ENCODE measurements at places on chromosomes 2 and 18.

DNA sequence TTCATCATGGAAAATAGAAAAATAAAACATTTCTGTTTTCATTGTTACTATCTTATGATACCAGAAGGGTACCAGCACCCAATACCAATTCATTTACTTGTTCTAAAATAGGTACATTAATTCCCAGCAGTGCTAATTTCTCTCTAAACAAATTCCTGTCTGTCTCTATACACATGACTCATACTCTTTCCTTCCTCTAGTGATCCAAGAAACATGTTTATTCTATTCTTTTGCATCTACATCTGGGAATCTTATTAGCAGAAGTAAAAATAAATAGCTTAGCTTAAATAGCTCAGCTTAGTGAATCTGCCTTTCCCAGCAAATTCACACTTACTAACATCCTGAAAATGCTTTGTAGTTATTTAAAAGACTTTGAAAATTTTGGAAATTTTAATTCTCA lies 84.5 kb upstream of the MAPRE2 start:
- DNase-seq, result no peak
- H3K27ac ChIP-seq, result no peak overlapping the region
- H3K27me3 ChIP-seq, result no peaks in the 10 kb centered on the region
- no peaks in the 10 kb centered on the region for H3K4me1 ChIP-seq

DNA sequence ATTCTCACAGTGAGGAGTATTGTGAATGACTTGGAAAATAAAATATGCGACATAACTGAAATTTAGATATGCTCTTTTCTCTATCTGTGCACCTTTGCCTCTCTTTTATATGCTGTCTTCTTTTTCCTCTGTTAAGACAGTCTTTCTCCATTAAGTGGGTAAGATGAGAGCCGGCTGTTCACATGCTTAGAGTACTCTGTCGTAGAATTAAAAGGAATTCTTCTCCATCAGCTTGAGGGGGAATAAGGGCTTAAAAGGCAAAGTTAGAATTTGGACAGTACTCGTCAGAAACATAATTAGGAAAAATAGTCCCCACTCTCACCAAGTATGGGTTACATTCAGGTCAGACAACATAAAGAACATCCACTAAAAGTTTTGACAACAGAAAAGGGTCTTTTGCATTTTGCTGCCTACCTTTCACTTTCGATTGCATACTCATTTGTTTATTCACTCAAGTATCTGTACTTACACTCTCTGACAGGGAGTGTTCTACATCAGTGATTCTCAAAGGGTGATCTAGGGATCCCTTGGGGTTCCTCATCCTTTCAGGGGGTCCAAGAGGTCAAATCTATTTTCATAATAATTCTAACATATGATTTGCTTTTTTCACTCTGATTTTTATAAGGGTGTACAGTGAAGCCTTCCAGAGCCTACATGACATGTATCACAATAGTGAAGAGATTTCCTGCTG lies 48.0 kb downstream of the ARHGAP15 start:
- H3K4me1 ChIP-seq, result peaks cover 3% of the 10 kb centered on the region
- no peak for DNase-seq
- no peak overlapping the region for H3K27ac ChIP-seq
- no peak overlapping the region for H3K4me3 ChIP-seq
- H3K27me3 ChIP-seq, result peaks cover 2% of the 10 kb centered on the region

DNA sequence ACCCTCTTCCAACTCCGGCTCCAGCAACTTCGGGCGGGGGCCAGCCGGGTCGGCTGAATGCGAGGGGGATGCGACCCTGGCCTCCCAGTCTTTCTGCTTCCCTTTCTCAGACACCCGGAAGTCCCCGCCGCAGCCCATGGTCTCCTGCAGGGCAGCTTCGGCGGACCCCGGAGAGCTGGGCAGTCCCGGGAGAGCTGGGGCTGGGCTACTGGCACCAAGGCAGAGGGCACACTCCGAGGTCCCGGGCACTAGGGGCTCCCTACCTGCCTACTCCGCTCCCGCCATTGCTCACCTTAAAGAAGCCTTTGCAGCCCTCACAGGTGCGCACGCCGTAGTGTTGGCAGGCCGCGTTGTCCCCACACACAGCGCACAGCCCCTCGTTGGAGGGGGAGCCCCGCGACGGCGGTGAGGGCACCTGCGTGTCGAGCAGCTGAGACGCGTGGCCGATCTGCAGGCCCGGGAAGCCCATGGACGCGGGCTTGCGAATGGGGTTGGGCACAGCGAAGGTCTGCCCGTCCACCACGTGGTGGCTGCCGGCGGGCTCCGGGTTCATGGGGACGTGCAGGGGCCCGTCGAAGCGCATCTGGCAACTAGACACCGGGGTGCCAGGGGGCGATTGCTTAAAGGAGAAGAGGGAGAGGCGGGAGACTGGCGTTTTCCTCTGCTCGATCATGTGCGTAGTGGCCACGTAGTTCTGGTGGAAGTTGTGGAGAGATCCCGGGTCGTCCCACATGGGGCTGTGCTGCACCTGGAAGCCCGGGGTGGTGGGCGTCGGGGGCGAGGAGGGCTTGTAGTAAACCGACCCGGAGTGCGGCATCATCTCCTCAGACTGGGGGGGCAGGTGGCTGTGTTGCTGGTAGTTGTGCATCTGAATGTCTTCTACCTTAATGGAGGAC lies 3.2 kb downstream of the NR4A2 start:
- H3K27me3 ChIP-seq, result peaks cover 31% of the 10 kb centered on the region
- H3K36me3 ChIP-seq, result peaks cover 4% of the 10 kb centered on the region
- no peak overlapping the region for H3K27ac ChIP-seq
- H3K4me3 ChIP-seq, result peak overlapping the region; percentile 72
- DNase-seq, result no peak

DNA sequence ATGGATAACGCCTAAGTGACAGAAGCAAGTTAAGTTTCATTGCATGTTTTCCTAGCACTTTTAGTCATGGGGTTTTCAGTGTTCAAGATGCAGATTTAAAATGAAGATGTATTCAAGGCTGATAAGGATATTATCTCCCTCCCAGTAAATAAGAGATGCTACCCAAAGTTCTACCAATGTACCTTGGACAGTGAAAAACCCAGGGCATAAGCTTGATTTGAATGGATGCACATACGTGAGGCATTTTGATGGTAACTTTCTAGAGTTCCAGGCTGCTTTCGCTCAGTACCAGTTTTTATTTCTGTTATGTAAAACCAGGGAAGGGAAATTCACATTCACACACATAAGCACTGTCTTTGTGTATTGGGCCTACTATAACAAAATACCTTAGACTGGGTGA lies 90.3 kb downstream of the STK39 start:
- no peak for DNase-seq
- H3K4me1 ChIP-seq, result peaks cover 14% of the 10 kb centered on the region
- H3K4me3 ChIP-seq, result no peak overlapping the region
- no peak overlapping the region for H3K27ac ChIP-seq

DNA sequence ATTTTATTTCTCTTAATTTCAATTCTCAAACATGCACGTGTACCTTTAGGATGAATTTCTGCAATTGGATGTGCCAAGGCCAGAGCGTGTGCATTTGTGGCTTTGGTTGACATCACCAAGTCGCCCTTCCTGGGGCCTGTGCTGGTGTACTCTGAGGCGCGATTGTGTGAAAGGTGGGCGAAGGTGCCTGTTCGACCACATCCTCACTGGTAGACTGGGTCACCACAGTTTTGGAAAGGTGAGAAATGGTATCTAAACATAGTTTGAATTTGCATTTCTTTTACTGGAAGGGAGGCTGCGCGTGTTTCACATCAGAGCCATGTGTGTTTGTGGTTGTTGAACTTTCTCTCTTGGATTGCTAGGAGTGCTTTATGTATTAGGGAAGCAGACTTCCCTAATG lies 89.8 kb downstream of the LDLRAD4 start:
- peaks cover 5% of the 10 kb centered on the region for H3K36me3 ChIP-seq
- no peak overlapping the region for H3K4me3 ChIP-seq
- no peak overlapping the region for H3K27ac ChIP-seq
- DNase-seq, result no peak
- no peaks in the 10 kb centered on the region for H3K4me1 ChIP-seq

GRCh38 chr2:224412141-224413015 lies 10.5 kb upstream of the FAM124B start:
- no peak for DNase-seq
- H3K36me3 ChIP-seq, result no peaks in the 10 kb centered on the region
- no peaks in the 10 kb centered on the region for H3K27me3 ChIP-seq
- H3K27ac ChIP-seq, result no peak overlapping the region

- H3K4me3 ChIP-seq, result peak overlapping the region; percentile 95
- peak overlapping the region; percentile 82 for H3K27ac ChIP-seq
- peaks cover 60% of the 10 kb centered on the region for H3K4me1 ChIP-seq
- no peak for DNase-seq
Measured at GRCh38 chr2:234954551-234954992, 2.8 kb downstream of the SH3BP4 start.

- no peaks in the 10 kb centered on the region for H3K4me1 ChIP-seq
- no peaks in the 10 kb centered on the region for H3K27me3 ChIP-seq
- H3K27ac ChIP-seq, result no peak overlapping the region
- H3K36me3 ChIP-seq, result no peaks in the 10 kb centered on the region
- no peak overlapping the region for H3K4me3 ChIP-seq
Measured at GRCh38 chr2:191173206-191173605, 22.4 kb upstream of the STAT4 start.

DNA sequence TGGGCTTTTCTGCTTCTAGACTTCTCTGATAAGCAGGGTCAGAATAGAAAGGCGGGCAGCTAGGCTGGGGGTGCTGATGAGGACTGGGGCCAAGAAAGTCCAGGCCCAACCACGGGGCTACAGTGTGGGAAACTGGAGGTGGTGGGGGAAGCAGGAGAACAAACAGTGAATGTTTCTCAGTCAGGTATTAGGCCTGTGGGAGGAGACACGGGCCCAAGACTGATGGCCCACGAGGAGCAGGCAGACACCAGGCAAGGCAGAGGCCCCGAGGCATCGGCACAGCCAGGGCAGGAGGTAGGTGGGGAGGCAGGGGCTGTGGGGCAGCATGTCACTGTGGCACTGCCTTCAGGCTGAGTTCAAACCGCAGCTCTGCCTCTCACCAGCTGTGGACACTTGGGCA lies 40.7 kb downstream of the KCNIP3 start:
- DNase-seq, result no peak
- H3K4me3 ChIP-seq, result no peak overlapping the region
- no peaks in the 10 kb centered on the region for H3K4me1 ChIP-seq
- H3K36me3 ChIP-seq, result peaks cover 7% of the 10 kb centered on the region

- no peak overlapping the region for H3K4me3 ChIP-seq
- peaks cover 3% of the 10 kb centered on the region for H3K36me3 ChIP-seq
- peaks cover 7% of the 10 kb centered on the region for H3K27me3 ChIP-seq
- H3K27ac ChIP-seq, result no peak overlapping the region
Measured at GRCh38 chr2:40457366-40457765, 5.5 kb upstream of the SLC8A1 start.

GRCh38 chr2:227821043-227821942 lies 7.7 kb downstream of the CCL20 start:
- DNase-seq, result no peak
- H3K4me3 ChIP-seq, result no peak overlapping the region
- no peaks in the 10 kb centered on the region for H3K36me3 ChIP-seq
- H3K4me1 ChIP-seq, result no peaks in the 10 kb centered on the region

DNA sequence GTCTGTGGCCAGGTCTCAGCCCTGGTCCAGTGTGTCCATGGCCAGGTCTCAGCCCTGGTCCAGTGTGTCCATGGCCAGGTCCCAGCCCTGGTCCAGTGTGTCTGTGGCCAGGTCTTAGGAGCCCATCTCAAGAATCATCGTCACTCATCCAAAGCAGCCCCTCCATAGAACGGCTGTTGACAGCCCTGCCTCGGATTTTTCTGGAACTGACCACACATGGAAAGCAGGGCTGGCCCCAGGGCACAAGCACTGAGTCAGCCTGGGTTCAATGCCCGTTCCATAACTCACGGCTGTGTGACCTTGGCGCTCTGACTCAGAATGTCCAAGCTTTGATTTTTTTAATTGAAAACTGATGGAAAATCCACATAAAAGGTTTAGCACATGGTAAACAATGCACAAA lies 59.9 kb upstream of the SNTG2 start:
- peaks cover 4% of the 10 kb centered on the region for H3K36me3 ChIP-seq
- DNase-seq, result no peak
- H3K27me3 ChIP-seq, result peaks cover 1% of the 10 kb centered on the region
- H3K27ac ChIP-seq, result no peak overlapping the region

DNA sequence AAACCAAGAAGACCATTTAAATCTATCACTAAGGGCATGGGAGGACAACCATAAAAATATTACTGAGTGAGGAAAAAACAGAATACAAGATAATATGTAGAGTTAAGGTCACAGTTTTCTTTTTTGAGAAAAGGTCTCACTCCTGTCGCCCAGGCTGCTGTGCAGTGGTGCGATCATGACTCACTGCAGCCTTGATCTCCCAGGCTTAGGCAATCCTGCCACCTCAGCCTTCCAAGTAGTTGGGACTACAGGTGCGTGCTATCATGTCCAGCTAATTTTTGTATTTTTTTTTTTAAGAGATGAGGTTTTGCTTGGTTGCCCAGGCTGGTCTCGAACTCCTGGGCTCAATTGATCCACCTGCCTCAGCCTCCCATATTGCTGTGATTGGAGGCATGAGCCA lies 24.0 kb downstream of the POLR1A start:
- no peak overlapping the region for H3K27ac ChIP-seq
- H3K27me3 ChIP-seq, result no peaks in the 10 kb centered on the region
- no peaks in the 10 kb centered on the region for H3K36me3 ChIP-seq
- peaks cover 6% of the 10 kb centered on the region for H3K4me1 ChIP-seq
- DNase-seq, result no peak

- no peak overlapping the region for H3K4me3 ChIP-seq
- H3K27ac ChIP-seq, result no peak overlapping the region
- no peaks in the 10 kb centered on the region for H3K27me3 ChIP-seq
- peaks cover 17% of the 10 kb centered on the region for H3K36me3 ChIP-seq
Measured at GRCh38 chr2:65671670-65672242, 239.4 kb upstream of the SPRED2 start.

DNA sequence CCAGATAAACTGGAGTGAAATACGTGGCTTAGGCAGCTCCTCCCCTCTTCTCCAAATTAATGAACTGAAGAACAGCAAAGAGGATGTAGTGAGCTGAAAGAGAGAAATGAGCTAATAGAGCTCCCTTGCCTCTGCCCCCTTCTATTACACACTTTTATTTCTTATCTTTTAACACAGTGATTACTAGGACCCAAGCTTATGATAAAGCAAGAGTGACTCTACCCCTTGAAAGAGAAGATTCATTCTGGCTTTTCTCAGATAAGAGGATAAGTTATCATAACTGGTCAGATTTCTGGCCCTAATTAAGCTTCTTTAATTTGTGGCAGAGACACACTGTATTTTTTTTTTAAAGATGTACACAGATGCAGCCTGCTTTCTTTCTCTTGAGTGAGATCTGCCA lies 102.2 kb downstream of the MSTN start:
- no peaks in the 10 kb centered on the region for H3K36me3 ChIP-seq
- no peak overlapping the region for H3K4me3 ChIP-seq
- H3K27ac ChIP-seq, result no peak overlapping the region
- no peak for DNase-seq
- H3K4me1 ChIP-seq, result no peaks in the 10 kb centered on the region
- H3K27me3 ChIP-seq, result peaks cover 1% of the 10 kb centered on the region

GRCh38 chr2:32901313-32901712 lies 45.4 kb upstream of the LTBP1 start:
- H3K4me3 ChIP-seq, result no peak overlapping the region
- H3K27ac ChIP-seq, result no peak overlapping the region
- H3K36me3 ChIP-seq, result peaks cover 7% of the 10 kb centered on the region
- H3K4me1 ChIP-seq, result peaks cover 38% of the 10 kb centered on the region
- no peaks in the 10 kb centered on the region for H3K27me3 ChIP-seq
- DNase-seq, result no peak
